Stimulated activated CD4-positive, alpha-beta T cell treated with anti-CD3 and anti-CD28 coated beads, Interleukin-1b, Interleukin-23, amount 100 ng/mL, for 4 hours (primary cell): ENCODE measurements at places on chromosomes 2 and 18.

DNA sequence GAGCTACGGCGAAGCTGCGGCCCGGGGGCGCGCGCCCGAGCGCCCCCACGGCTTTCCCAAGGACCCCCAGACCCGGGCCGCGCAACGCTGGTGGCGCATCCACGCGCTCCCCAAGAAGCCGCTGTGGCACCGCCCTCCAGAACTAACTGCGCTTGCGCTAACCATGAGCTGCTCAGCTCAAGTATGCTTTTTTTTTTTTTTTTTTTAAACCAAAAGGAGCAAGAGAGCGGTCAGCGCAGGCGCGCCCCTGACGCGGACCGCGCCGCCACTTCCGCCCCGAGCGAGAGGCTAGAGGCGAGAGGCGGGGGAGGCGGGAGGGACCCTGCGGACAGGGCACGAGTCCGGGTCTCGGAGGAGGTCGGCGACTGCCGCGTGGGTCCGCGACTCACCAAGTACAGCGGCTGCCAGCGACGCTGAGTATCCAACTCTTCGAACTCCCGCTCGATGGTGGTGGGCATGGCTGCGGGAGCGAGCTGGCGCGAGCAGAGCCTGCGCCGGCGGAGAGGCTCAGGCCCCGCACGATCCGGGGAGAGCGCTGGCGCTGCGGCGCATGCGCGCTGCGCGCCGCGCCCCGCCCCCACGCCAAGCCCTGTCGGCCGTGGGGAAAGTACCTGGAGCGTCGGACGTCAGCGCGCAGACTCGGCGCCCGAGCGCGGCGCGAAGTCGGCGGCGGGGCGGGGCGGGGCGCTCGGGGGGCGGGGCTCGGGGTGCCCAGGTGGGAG, at the start of gene PTPN2:
TSS of gene PTPN2 (minus strand) at position 554 of the 722 bp plus-strand sequence. CDS start at position 458, 96 bp downstream.
- peak; percentile 85 for DNase-seq

- no peak for DNase-seq
These were observed 72.4 kb downstream of the ID2 start for GRCh38 chr2:8754106-8754776.

GRCh38 chr2:130972410-130972809, 120.8 kb downstream of the FAM168B start:
- no peak for DNase-seq

- DNase-seq, result no peak
These were observed 87.7 kb downstream of the PRKRA start for GRCh38 chr2:178363252-178363651.

DNA sequence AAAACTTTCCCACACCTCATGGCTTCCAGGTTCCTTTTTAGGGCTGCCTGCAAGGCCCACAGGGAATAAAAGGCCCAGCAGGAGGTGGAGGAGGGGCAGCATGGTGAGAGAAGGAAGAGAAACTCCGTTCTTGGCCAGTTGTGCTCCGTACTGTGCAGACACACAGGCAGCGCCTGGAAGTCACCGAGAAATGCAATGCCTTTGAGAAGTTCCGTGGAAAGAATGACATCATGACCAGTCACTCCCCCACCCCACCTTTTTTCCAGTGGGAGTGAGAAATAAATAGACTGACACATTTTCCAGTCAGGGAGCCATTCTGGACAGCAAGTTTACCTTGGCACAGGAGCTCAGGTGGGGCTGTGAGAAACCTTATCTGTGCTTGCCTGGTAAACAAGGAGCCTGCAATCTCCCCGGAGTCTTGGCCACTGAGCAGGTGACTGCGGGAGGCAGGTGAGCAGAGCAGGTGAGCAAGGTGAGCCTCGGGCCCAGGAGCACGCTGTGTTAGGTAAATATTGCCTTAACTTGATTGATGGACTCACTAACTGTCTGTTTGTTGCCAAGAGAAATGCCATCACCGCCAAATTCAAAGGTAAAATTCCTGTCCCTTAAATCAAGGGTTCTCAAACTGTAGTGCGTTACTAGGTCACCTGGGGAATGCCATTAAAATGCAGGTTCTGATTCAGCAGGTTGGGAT, 13.5 kb upstream of the LBH start:
- no peak for DNase-seq

DNA sequence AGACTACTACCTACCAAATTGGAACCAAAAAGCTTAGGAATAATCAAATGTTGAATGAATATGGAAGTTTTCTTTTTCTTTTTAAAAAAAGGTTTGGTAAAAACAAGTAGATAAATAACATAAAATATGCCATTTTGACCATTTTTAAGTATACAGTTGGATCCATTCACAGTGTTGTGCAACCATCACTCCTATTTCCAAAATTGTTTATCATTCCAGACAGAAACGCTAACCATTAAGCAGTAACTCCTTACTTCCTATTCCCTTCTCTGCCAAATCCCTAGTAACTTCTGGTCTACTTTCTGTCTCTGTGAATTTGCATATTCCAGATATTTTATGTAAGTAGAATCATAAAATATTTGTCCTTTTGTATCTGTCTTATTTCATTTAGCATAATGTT, 39.8 kb downstream of the CD302 start:
- DNase-seq, result no peak

DNA sequence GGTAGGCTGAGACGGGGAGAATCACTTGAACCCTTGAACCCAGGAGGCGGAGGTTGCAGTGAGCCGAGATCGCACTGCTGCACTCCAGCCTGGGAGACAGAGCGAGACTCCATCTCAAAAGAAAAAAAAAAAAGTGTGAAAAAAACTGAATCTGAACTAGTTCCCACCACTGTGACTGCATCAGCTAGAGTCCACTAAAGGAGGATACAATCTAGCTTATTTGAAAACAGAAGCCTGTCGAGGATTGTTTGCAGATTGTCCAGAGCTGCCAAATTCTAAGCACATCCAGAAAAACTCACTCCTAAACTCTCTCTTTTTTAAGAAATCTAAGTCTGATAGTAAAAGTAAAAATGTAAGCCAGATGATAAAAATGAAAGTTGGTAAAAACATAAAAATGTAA, 10.6 kb downstream of the GFPT1 start:
- DNase-seq, result no peak

- DNase-seq, result no peak
These were observed 609.4 kb upstream of the CNTNAP5 start for GRCh38 chr2:123415678-123416077.

- DNase-seq, result no peak
These were observed 110.2 kb downstream of the PRKCE start for GRCh38 chr2:45761635-45762034.

GRCh38 chr2:11990576-11990975, 244.1 kb downstream of the LPIN1 start:
- no peak for DNase-seq

- DNase-seq, result no peak
These were observed 1.6 kb downstream of the GPR17 start for GRCh38 chr2:127647242-127648190.

GRCh38 chr2:95292623-95293260, 4.4 kb upstream of the KCNIP3 start:
- DNase-seq, result no peak

GRCh38 chr2:97718942-97719341, 5.6 kb downstream of the ZAP70 start:
- DNase-seq, result no peak

DNA sequence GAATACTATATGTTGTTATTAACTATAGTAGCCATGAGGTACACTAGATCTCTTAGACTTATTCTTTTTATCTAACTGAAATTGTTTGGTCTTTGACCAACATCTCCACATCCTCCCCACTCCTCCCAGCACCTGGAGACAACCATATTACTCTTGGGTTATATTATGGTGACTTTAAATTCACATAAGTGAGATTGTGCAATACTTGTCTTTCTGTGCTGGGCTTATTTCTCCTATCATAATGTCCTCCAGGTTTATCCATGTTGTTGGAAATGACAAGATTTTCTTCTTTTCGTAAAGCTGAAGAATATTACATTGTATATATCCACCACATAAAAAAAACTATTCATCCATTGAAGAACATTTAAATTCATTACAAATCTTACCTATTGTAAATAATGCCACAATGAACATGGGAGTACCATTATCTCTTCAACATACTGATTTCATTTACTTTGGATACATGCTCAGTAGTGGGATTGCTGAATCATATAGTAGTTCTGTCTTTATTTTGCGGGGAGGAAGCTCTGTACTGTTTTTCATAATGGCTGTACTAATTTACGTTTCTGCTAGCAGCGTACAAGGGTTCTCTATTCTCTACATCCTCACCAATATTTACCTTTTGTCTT, 159.2 kb upstream of the SCN7A start:
- no peak for DNase-seq

- DNase-seq, result no peak
These were observed 318.8 kb upstream of the RAB12 start for GRCh38 chr18:8290435-8290834.

DNA sequence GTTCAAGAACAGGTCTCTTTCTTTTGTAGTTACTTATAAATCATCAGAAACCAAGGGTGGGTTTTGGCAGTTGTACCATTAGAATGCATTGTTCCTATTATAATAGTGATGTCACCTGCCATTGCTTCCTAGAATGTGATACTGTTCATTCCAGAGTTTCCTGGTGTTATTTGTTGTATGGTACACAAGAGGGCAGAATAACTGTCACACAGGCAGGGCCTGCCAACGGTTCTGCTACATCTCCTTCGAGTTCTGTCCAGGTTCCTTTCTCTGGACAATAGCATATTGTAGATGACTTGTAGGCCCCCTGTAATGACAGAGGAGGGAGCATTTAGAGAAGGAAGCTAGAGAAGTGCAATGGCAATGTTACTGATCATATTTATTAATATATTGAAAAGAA, 98.3 kb downstream of the KLHL14 start:
- DNase-seq, result no peak

GRCh38 chr2:3572620-3573019, 2.4 kb upstream of the RPS7 start:
- no peak for DNase-seq

GRCh38 chr2:224778474-224778877, 62.3 kb upstream of the CCDC195 start:
- peak; percentile 28 for DNase-seq

- DNase-seq, result no peak
These were observed 85.5 kb downstream of the NFATC1 start for GRCh38 chr18:79481046-79481790.

- DNase-seq, result no peak
These were observed 41.0 kb upstream of the GPR17 start for GRCh38 chr2:127604986-127605385.

- DNase-seq, result no peak
These were observed 582 bp downstream of the RIOK3 start for GRCh38 chr18:23453680-23454058.

DNA sequence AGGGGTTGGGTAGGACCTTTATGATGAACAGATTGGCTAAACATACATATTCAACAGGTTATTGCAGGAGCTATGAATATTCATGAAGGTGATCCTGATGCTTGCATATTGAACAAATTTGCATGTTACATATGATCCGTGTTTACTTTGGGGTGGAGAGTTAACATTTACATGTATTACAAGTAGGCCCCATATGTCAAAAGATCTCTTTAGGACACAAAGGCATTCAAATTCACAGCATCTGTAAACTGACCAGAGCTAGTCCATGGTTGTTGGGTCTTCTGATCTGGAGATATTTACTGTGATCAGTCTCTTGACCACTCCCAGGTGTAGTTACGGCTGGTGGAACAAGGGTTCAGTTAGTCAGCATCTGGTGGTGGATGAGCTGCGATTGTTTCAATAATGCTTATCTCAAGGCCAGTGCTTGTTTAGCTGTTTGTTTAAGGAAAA, 80.4 kb downstream of the PMAIP1 start:
- no peak for DNase-seq

DNA sequence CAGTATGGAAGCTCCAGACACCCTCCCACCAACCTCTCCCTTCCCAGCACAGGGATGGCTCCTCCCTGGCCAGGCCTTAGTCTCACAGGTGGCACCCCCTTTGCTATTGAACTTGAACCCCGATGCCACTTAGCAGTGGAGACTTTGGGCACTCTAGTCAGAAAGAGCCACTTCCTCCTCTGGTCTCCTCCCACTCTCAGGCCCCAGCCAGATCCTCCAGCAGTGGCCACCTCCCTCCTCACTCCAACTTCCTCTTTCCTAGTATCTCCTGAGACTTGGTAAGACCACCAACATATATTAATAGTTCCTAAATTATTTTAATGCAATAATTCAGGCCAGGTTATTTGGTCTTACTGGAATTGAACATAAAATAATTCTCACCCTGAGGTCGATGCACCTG, 437.2 kb upstream of the ID2 start:
- DNase-seq, result no peak

GRCh38 chr2:62340994-62341484, 145.1 kb downstream of the B3GNT2 start:
- DNase-seq, result no peak

DNA sequence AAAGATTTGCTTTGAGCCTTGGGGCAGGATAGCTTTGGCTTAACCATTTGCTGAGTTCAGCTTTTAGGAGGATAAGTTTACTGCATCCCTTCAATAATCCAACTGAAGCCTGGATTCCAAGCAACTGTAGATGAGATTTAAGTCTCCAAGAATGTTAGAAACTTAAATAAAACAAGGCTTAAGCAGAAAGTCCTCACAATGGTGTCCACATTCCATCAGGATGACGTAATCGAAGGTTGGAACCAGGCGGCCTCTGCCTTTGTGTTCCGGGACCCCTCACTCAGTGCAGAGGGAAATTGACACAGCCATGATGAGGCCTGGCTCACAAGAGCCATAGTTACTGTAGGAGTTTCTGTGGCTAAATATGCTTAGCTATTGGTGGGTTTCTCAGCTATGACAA, 260.4 kb downstream of the LPIN1 start:
- DNase-seq, result no peak

- peak; percentile 25 for DNase-seq
These were observed 114.8 kb downstream of the PLB1 start for GRCh38 chr2:28610583-28611201.

DNA sequence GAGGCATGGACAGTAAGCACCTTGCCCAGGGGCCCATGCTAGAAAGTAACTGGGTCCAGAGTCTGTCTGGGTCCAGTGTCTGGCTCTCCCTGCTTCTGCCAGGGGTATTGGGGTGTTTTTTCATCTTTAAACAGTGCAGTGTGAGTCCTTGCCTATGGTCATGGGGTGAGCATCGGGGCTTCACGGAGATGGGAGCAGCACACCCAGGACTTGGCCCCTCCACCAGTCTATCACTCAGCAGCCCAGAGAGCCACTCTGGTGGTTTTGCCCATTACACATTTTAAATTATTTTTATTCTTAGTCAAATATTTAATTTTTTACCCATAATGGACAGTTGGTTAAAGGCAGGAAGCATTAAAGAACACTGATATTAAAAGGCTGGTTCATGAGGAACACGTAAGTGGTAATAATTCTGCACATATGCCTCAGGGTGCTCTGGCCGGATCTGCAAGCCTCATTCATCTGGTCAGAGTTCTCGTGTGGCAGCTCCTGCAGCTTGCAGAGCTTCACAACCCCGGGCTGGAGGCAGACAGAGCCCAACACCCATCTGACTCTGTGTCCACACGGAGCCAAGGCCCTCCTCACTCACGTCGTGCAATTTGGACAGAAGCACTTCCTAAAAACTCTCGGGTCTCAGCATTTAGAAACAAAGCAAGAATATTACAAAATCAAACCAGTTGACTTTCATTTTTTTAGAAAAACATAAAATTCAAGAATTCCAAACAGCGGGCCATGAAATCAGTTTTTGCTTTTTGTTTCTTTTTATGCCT, 204.1 kb downstream of the CTIF start:
- no peak for DNase-seq

- DNase-seq, result peak; percentile 50
These were observed at the start of gene PRKD3 for GRCh38 chr2:37324786-37325624. Gene PRKD3, minus strand, starts transcription at chr2:37324833. Its CDS starts 8,309 bp downstream, at chr2:37316524.

GRCh38 chr2:23351388-23352141, 33.4 kb upstream of the KLHL29 start:
- peak; percentile 55 for DNase-seq

- no peak for DNase-seq
These were observed 3.4 kb downstream of the MAP4K3 start for GRCh38 chr2:39433586-39434195.

- DNase-seq, result no peak
These were observed 27.3 kb downstream of the LPIN2 start for GRCh38 chr18:2985628-2986027.
